Renal cortex interstitium (tissue), 15 donors: ENCODE measurements at places on chromosomes 7 and 10.

GRCh38 chr10:96334616-96335526 is 23.9 kb downstream of the OPALIN start:
- DNase-seq = peak; percentile 25

- no peak for DNase-seq
Measured at GRCh38 chr10:86168256-86168655, 198.3 kb downstream of the GRID1 start.

DNA sequence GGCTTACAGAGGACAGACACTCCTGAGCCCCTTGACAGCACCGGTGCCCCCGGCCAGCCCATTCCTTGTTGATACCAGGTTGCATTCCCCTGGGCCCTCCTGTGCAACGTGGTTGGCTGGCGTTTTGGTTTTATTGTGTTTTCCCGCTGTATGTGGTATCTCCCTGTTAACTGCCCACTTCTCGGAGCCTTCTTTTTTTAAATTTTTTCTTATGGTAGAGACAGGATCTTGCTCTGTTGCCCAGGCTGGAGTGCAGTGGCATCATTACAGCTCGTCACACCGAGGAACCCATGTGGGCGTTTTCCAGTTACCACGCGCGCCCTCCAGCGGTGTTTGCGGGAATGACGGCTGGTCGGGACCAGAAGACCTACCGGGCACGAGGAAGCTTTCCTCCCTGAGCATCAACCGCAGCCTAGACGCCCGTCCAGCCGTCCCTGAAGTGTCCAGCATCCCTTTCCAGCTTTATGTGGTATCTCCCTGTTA is 16.9 kb upstream of the ZFAND2A start:
- no peak for DNase-seq

DNA sequence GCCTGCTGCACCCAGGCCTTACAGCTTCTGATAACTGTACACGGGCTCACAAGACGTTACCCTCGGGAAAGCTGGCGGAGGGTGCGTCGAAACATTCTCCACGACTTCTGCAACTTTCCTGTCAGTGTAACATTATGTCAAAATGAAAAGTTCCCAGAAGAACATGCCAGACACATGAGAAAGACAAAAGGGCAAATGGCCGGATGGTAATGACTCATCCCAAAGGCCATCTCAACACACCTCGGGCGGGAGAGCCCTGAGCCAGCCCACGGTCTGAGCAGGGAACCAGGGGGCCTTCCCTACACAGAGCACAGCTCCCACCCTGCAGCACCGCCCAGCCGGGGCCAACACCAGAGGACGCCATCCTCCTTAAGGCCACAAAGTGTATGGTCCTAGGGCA is 118.7 kb downstream of the MAD1L1 start:
- DNase-seq = no peak

DNA sequence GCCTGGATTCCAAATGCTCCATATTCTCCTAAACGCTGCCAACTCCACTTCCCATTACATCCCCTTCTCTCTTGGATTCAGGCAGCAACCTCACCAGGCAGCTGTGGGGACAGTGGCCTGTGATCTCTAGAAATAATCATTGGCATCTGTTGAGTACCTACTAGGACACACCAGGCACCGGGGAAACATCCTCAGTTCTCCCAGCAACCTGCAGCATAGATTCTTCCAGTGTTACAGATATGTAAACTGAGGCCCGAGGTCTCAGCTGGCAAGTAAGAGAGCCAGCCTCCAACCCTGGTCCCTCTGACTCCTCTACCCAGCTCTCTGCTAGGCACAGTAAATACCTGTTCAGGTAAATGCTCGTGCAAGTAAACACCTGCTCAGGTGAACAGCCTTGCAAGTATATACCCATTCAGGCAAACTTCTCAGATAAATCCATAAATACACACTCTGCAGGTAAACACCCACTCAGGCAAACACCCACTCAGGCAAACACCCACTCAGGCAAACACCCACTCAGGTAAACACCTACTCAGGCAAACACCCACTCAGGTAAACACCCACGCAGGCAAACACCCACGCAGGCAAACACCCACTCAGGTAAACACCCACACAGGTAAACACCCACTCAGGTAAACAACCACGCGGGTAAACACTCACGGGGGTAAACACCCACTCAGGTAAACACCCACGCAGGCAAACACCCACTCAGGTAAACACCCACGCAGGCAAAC is 18.7 kb downstream of the ASB13 start:
- no peak for DNase-seq

DNA sequence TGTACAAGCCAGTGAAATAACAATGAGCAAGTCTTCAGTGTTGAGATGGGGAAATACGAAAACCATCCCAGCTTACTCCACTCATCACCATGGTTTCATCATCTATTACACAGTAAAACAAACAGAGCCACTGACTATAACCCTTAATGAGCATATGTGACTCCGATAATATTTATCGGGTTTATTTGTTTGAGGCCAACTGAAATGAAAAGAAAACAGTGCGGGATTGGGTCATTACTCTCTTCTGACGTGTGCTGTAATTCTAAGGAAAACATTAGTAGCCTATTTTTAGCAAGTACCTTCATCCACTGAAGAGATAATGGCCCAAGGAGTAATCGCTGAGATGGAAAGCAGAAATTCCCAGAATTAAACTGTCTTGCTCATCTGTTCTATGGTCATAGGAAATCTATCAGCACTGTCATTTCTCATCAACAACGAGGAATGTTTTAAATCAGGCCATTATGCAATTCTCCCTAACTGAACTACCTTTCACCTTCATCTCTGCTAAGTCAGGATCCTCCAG is 716.5 kb downstream of the INHBA start:
- DNase-seq = no peak

GRCh38 chr10:44245601-44245938 is 139.3 kb downstream of the CXCL12 start:
- no peak for DNase-seq

GRCh38 chr10:34364253-34365037 is 450.7 kb downstream of the PARD3 start:
- no peak for DNase-seq

GRCh38 chr7:25586513-25586912 is 358.2 kb upstream of the NPVF start:
- DNase-seq = no peak

DNA sequence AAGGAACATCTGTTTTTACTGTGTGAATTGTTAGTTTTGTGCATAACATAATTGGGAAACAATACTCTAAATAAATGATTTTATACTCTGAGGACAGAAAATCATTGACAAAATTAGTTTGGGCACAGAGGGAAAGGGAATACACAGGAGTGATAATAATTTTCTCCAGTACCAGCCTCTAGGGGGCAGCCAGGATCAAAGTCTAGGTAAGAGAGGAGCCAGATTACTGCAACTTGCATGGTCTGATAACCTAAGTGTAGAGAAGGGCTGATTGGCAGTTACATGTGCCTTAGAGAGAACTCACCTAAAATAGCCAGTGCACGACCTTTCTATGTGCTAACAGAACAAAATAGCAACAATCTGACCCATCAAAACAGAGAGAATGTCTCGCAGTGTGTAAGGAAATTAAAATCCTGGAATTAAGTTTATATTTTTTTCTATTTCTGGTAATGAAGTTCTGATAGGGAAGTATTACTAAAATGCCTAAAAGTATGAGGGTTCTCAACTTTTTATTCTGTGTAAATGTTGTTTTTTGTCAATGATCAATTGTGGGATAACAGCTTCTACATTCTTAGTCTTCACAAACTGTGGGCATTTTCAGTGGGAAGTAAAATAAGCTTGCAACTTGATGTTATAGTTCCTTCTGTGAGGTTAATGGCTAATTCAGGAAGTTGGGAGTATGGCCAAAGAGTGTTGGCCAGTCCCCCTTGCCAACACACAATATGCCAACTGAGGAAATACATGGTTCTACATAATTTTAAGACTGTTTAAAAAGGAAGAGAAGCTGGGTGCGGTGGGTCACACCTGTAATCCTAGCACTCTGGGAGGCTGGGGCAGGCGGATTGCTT is 66.4 kb downstream of the EXOC6 start:
- DNase-seq = no peak

DNA sequence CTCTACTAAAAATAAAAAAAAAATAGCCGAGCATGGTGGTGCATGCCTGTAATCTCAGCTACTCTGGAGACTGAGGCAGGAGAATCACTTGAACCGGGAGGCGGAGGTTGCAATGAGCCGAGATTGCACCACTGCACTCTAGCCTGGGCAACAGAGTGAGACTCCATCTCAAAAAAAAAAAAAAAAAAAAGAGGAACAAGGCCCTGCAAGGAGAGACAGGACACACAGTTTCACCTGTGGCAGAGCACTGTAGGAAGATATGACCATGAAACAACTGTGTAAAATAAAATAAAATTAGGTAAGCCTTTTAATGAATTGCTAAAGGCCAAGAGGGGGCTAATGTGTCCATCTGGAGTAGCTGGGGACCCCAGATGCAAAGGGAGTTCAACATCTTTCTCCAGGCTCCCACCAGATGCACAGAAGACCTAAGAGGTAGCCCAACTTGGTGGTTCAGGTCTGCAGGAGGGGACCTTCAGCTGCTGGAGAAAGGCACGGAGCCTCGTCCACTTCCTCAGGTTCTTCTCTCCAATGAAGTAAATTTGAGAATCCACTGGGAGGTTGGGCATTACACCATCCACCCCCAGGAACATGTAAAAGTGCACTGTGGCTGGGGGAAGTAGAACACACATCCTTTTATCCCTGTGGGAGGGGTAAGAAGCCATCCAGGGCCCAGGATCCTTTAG is 12.7 kb downstream of the PPIF start:
- no peak for DNase-seq

- DNase-seq = no peak
Measured at GRCh38 chr7:158406801-158407200, 180.8 kb downstream of the PTPRN2 start.

- no peak for DNase-seq
Measured at GRCh38 chr10:121138112-121138860, 287.1 kb downstream of the WDR11 start.

- DNase-seq = no peak
Measured at GRCh38 chr7:133797818-133798520, 329.2 kb upstream of the LRGUK start.

- no peak for DNase-seq
Measured at GRCh38 chr10:112395809-112396530, 22.1 kb downstream of the ACSL5 start.

- DNase-seq = no peak
Measured at GRCh38 chr7:44148961-44149536, 7.9 kb upstream of the MYL7 start.

- DNase-seq = no peak
Measured at GRCh38 chr7:149855361-149856305, 17.5 kb downstream of the ZNF862 start.

GRCh38 chr7:70500261-70500660 is 631.7 kb upstream of the GALNT17 start:
- no peak for DNase-seq

- no peak for DNase-seq
Measured at GRCh38 chr10:33550811-33551210, 216.3 kb upstream of the NRP1 start.

DNA sequence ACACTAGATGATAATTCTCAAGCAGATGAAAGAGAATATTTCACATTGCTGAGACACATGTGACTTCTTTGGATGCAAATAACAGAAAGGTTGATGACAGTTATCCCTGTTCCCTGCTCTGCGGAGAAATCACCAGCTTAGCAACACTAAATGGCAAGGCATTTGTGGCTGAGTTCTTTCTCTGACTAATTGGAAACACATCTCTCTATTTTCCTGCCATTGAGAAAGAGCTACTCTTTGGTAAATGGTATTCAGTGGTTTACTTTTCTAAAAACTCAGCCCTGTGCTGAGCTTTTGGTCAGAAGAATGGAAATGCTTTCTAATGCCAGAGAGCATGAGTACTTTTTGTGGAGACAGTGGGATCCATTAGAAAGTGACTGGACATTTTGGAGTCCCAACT is 771.4 kb downstream of the LRMDA start:
- no peak for DNase-seq

- DNase-seq = no peak
Measured at GRCh38 chr10:132138596-132138995, 48.2 kb upstream of the DPYSL4 start.

DNA sequence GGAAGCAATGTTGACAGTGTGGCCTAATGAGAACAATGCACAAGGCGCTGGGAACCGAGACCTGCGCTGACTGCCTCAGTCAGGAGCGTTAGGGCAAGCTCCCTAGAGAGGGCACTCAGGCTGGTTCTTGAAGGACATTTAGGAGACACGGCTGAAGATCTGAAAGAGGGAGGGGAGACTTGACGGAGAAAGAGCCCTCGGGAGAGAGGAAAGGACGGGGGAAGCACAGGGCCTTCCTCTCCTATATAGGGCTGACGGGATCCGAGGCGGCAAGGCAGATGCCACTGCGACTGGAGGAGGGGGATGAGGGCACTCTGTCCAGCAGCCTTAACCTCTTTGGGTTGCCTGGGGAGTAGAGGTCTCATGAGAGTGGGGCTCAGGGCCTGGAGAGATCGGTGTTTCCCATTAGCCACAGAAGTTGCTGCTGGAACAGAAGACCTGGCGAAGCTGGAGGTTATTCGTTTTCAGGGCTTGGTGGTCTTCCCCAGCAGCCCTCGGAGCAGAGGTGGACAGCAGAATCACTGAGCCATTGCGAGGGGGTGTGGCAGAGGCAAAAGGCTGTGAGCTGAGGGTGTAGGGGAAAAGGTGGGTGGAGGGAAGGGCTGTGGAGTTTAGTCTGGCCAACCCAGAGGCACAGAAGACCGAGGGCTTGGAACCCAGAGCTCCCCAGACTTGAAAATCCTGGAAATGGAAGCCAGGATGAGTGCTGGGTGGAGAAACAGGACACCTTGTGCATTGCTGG is 36.0 kb downstream of the CLEC2L start:
- no peak for DNase-seq

DNA sequence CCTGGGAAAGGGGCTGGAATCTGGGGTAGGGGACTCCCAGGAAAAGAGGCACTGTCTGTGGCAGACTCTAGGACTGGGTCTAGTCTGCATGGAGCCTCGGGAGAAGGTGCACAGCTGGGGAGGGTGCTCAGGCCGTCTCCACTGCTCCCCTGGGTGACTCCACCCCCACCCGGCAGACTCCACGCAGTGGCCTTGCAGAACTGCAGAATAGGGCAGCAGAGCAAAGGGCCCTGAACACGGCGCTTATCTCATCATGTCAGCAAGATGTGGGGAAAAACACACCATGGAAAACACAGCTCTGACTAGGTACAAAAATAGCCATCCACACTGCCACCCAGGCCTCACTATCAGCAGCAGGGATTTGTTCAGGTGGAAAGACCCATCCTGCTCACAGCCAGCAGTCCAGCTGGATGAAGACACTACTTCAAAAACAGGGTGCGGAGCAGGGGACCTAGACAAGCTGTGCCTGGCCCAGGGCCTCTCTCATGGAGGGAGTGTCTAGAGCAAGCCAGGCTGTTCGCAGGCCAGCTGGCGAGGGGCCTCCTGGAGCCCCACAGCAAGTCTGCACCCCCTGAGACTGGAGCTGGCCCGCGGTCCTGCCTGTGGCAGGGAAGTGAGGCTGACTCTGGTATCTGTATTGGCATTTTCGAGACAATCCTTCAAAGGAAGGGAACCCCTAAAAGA is 11.7 kb downstream of the MAT1A start:
- no peak for DNase-seq
